ENCODE measurements at places on chromosomes 6 and 20.

DNA sequence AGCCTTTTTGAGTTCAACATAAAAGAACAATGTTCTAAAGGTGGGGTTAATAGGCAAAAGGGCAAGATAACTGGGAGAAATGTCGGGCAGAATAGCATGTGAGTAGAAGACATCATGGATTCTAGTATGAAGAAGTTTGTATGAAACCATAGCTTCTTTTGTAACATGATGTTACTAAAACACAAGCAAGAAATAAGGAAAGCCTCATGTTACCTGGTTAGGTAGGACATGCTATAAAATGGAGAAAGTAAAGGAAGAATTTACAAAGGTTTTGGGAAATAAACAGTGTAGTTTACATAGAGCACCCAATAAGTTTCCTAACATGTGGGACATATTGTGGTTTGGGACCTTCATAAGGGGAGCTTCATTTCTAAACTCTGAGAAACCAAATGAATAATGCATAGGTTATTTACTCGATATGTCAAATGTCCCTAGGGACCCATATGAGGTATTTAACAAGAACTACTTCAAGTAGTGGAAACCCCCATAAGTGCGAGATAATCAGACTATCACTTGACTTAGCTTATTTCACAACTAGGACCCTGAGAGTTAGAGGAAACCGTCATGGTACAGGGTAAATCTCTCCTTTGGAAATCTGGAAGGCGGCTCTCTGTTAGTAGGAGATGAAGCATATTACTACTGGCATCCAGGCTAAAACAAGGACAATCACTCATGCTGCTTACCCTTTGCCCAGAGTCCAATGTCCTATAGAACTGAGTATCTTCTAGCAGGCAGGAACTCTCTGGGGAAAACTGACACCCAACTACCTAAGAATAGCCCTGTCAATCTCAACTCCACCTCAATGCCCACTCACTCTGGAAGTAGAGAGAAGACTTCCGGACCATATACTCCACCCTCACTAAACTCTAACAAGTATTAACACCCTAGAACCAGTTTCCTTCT is 57.5 kb downstream of the ILRUN start:
- no peak for DNase-seq

GRCh38 chr6:31152781-31153180 is 4.8 kb downstream of the CCHCR1 start:
- no peak for DNase-seq

GRCh38 chr6:24906314-24906713 is 29.4 kb downstream of the RIPOR2 start:
- no peak for DNase-seq

DNA sequence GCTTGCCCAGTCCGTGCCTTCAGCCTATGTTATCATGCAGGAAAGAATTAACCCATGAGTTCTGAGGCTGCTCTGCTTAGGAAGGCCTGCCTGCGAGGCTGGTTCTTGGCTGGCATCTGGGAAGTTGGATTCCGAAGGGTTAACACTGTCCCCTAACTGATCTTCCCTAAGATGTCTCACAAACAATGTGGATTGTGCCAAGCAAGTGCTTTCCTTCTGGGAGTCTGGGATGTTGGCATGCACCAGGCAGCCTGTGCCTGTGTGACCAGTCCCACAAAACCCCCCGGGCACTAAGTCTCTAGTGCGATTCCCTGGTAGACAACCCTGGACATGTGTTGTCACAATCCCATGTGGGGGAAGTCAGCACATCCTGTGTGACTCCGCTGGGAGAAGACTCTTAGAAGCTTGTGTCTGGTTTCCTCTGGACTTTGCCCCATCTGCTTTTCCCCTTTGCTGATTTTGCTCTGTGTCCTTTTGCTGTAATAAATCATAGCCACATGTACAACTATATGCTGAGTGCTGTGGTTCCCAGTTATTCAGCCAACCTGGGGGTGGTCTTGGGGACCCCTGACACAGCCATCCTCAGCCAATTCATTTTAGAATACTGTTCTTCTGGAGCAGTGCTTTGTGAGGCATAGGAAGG is 83.8 kb downstream of the SLC22A23 start:
- no peak for DNase-seq

DNA sequence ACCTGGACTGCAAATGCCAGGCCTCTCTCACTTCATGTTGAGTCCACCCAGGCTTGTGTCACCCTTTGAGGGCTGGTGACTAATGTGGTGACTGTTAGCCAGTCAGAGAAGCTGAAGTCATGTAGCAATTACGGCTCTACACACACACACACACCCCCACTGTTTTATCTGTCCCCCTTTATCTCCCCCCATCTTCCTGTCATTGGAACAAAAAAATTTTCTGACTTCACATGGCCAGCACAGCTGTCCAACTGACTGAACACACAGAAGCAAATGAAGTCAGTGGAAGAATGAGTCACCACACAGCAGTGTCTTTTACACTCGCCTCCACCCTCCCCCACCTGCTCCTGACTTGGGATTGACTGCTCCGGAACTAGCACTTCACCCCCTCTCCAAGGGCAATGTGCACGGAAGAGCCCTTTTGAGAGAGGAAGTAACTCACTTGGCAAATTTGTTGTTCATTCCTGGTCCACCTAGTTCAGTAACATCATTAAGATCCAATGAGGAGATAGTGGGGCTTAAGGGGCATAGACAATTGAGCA is 198.0 kb downstream of the RNF144B start:
- DNase-seq, result no peak

GRCh38 chr6:36314221-36315014 is 22.3 kb downstream of the BNIP5 start:
- no peak for DNase-seq

- DNase-seq, result no peak
Observed at GRCh38 chr6:6600875-6601274, 12.4 kb downstream of the LY86 start.

GRCh38 chr6:143139239-143139784 is 78.6 kb downstream of the AIG1 start:
- no peak for DNase-seq

DNA sequence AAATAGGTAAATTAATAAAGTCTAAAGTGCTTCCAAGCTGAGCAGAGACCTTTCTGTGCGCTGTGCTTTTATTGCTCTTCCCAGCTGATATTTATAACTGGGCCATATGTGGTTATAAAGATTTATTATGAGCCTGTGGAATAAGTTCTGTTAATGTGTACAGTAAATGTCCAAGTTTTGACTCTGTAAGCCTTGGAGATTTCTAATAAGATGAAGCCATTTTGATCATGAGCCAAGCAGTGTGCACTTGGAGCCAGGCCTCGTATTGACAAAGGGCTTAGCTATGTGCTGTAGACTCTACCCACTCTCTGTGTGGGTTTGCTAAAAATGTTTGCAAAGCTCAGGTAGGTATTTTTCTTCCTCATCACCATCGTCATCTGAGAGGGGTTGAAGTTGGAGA is 361.1 kb downstream of the FOXA2 start:
- DNase-seq, result no peak

- DNase-seq, result no peak
Observed at GRCh38 chr6:775863-776262, 82.9 kb upstream of the EXOC2 start.

GRCh38 chr6:112366695-112367553 is 19.8 kb downstream of the RFPL4B start:
- DNase-seq, result no peak

GRCh38 chr6:48476257-48476656 is 365.3 kb upstream of the PTCHD4 start:
- DNase-seq, result no peak

DNA sequence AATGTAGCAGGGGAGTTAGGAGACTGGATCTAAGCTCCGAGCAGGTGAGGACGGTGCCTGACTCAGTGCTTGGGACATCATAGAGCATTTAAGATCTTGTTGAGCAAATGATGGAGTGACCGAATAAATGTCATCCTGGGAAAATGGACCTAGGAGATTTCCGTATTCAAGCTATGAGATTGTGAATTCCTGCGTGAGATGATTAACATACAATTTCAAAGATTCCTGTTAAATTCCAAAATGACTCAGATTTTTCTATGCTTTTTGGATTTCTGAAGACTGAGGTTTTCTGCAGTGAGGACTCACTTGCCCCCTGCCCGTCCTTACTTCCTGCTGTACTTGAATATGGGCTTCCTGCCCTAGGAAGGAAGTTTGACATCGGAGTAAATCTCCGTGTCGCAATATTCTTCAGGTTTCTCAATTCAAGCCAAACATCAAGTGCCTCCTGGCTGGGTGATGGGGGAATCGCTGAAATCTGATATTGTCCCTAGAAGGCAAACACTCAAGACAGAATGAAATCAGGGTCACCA is 5.2 kb downstream of the SYTL3 start:
- DNase-seq, result no peak

- no peak for DNase-seq
Observed at GRCh38 chr20:23679133-23680092, 9.4 kb downstream of the CST4 start.

- no peak for DNase-seq
Observed at GRCh38 chr6:49576618-49577017, 26.1 kb downstream of the C6orf141 start.

DNA sequence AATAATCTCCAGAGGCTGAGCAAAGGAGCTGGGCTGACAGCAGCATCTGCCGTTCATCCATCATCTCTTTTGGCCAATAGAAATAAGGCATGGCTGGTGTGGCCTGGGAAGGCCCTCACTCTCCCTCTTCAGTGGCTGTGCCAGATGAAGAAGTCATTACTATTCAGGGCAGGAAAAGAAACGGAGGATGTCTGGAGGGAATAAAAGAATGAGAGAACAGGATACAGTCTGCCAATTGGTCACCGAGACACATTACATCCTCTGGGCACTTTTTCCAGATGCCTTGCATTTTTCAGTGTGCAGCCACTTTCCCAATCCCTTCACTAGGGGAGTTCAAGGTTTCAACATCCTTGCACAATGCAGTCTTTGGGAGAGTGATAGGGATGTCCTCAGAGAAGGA is 32.2 kb upstream of the VGLL2 start:
- no peak for DNase-seq

DNA sequence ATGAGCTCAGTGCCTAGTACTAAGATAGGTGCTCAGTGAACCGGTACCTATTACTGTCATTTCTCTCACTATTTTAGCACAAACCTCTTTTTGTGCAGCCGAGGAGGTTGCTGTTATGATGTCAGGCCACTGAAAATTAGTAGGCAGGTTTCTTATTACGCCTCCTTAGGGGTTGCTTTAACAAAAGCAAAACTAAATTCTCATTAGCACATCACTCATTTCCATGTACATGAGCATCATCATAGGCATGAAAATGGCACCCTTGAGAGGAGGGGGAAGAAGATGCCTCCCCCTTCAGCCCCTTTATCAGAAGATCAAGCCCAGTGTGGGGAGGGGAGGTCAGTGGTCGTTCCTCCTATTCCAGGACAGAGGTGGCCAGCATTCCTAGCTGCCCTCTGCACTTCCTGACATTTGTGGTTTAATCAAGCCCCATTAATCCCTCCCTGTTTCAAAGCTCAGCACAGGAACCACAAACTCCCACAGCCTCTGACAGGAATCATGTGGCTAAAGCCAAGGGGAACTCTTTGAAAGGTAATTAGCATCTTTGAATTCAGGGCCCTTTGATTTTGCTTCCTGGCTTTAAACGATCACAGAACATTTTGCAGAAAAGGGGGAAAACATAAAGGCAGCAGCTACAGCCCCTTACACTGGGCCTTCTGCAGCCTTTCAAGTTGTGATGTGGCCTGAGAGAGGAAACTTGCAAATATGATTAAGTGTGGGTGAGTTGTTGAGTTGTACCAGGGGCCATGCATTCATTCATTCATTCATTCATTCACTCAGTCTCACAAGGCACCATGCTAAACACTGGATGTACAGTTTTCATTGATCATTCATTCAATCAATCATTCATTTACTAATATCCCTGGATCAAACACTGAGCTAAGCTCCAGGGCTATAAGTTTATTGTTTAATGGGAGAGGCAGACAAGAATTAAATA is 31.9 kb upstream of the PSMF1 start:
- no peak for DNase-seq

DNA sequence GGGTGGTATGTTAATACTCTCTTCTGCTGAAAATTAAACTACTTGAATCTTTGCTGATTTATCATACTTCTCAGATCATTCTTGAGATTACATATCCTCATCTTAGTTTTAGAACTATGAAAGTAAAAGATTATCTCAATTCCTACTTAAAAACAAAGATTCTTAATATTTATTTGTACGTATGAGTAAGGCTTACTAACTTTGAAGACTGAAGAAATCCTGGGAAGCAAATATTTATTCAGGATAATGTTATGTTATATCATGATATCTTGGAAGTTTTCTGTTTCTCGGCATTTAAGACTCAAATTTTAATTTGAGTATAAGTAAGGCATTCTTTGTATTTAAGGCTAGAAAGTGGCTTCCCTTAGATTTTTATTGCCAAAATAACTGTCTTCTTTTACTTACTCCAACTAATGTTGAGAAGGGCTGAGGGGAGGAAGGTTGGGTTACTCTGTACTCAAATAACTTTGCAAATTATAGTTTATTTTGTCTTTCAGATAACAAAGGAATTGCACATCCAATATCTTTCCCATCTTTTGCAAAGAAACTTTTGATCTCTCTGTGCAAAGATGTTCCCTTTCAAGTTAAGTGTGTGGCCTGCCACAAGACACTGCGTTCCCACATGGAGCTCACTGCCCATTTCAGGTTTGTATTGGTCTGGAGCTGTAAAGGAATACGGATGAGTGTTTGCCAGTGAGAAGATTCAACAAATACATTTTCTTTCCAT is 30.5 kb upstream of the BAG2 start:
- no peak for DNase-seq

DNA sequence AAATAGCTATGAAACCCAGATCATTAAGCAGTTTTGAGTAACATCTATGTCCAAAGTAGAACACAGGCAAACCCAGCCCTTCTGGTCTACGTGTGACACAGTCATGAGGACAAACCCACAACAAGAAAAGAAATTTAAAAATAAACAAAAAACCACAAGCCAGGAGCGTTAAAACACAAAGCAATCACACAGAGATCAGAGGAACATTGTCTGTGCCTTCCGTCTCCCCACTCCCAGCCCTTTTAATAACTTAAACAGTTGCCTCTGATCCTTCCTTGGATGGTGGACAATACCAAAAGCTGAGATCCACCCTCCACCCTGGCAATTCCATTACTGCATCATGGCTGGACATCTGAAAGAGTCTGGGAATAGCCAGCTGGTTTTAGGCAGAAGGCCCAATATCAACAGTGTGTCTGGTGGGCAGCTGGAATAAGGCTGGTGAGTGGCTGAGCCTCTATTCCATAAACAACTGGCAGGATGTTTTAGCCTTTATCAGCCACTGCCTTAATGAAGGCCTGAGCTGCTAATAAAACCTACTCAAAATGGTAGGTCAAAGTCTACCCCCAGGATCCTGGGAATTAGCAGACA is 15.7 kb upstream of the LAMA4 start:
- no peak for DNase-seq

DNA sequence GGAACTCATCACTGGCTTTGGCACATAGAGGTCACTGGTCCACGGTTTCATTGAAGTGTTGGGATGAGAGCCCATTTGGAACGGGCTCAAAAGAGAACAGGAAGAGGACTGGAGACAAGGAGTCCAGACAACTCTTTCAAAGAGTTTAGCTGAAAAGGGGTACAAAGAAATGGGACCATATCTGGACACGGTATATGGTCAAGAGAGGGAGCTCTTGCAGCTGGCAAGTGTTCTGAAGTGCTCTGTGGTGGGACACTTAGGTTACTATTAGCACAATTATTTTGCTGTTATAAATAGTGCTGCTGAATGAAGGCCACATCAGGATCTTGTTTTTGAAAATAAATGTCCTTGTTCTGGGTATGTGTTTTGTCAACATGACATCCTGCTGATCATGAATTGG is 4.6 kb downstream of the SGK2 start:
- DNase-seq, result no peak

GRCh38 chr6:11604215-11604614 is 66.7 kb downstream of the TMEM170B start:
- no peak for DNase-seq
